ENCODE measurements at places on chromosomes 2 and 18. TPM values are rescaled to one million over a fixed set of nuclear protein-coding genes. Genes with fewer than 3 reads are reported as not detected.

GRCh38 chr18:79753391-79753851, 44.3 kb upstream of the KCNG2 start:
- no peak for DNase-seq

DNA sequence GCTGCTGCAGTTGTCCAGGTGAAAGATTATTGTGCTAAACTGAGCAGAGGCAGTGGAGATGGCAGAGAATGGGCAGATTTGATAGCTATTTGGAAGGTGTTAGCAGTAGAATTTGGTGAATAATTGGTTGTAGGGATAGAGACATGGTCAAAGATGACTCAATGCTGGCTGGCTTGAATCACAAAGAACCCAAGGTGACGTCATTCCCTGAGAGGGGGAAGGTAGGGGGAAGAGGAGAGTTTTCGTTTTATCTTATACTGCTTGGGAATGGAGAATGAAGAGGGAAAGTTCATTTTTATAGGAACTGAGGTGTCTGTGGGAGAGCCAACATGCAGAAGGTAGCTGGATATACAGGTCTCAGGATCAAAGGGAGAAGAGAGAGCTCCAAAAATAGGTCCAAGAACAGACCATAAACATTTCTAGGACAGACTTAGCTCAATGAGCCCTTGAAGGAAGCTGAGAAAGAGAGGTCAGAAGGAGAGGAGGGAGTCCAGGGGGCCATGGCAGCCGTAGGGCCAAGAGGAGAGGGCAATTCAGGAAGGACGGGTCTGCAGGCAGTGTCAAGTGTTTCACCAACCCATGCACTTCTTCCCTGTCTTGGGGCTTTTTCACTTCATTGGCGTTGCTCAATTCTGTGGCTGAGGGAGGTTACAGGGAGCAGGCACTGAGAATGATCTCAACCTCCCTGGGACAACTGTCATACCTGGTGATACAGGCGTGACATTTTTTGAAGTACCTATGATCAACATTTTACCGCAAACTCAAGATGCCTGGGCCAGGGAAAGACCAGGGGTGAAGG, 281.3 kb downstream of the TDRD15 start:
- DNase-seq = no peak

The PDCD1 gene
- total RNA-seq = 0.15 TPM

The ANKRD29 gene
- 7.1 TPM for total RNA-seq

The NRBP1 gene
- total RNA-seq = 117 TPM

- DNase-seq = peak; percentile 27
Measured at GRCh38 chr18:36589857-36590543, 238.8 kb downstream of the TPGS2 start.

DNA sequence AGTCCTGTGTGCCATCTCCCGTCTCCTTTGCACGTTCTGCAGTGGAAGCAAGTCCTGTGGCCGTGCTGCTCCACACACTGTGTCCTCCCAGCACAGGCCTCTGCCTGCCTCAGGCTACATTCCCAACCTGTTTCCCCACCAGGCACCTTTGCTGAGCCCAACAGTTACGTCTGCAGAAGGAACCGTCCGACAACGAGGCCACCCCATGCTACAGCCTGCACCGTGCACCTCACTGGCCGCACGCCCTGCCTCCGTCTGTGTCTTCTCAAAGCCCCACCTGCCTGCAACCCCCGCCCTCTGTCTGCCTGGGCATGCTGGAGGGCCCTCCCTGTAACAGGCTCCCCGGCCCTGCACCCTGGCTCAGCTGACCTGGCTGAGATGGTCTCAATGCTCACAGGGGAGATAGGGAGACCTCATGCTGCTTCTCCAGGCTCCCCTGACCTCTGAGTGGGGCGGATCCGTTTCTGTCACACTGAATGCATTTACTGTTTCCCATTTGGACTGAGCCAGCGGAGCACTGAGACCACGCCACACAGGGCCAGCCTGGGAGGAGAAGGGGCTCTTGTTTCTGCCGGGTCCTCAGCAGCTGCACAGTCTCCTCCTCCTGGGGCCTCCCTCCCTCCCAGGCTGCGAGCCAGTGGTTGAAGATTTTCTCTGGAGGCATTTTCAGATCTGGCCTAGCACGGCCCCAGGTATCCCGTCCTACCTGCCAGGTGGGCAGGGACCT, 109.1 kb upstream of the OTOS start:
- DNase-seq = no peak

DNA sequence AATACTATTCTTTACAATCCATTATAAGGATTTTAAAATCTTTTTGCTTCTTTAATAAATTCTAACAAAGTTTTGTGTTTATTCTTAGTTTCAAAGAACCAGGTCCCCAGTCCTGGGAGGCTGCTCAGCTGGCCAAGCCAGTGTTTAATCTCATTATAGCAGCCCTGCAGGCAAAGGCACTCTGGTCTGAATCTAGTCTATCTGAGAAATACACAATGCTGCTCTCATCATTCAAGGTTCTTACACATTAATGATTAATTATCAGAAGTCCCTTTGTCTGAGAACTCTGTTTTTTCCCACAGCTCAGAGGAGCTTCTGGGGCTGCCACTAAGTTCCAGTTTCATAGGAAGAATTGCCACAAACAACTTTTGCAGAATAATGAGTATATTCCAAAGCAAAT, 27.7 kb downstream of the KCTD18 start:
- peak; percentile 39 for DNase-seq

The GALM gene
- 3.1 TPM for total RNA-seq

The CFC1 gene
- not detected for total RNA-seq

DNA sequence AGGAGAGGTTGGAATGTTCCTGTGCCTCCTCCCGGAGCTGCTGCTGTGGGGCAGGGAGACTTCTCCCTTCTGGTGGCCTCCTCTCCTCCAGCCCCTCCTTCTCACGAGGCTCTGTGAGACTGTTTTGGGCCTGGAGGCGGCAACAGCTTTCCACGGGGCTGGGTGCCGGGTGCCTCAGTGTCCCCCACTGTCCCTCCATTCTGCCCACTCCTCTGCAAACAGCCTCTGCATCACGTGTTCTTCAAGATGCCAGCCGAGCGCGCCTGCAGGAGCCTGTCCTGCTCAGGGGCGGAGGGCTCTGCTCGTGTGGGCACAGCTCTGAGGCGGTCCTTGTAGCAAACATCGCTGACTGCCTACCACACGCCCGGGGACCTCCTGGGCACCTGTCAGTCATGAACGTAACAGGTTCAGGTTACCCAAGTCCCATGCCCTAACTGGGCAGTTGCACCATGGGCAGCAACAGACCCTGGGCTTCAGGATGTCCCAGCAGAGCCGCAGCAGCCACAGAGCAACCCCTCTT, 70.8 kb downstream of the RRM2 start:
- DNase-seq = no peak

DNA sequence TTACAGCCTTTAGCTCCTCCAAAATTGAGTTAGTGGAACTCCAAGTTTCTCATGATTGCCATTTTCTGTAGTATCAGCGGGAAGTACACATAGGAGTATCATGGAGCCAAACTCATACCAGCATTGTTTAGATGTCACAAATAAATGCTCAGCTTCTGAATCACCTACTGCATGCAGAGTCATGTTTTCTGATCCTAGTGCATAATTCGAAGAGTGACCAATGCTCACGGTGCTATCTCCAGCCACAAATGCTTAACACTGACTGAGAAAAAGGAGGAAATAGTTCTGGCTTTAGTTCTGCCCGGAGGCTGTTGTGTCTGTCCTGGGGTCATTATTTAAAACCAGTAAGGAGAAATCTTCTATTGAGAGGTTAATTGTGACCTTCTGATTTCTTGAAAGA, 45.4 kb upstream of the LRATD1 start:
- peak; percentile 35 for DNase-seq

DNA sequence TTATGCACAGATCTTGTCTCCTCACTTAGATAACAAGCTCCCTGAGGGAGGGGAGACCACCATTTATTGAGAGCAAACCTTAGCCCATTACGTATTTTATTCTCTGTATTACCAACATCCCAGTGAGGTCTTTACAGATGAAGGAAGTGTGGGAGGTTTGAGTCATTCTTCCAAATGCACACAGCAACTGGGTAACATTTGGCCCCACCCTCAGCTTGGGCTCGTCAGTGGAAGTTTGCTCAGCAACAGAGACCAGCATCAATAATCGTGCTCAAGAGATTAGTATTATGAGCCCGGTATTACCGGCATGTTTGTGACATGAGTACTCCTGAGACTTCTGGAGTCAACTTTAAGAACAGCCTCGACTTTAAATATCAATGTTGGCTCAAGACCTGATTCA, 168.6 kb downstream of the ETAA1 start:
- DNase-seq = peak; percentile 57

The C1QL2 gene
- not detected for total RNA-seq

DNA sequence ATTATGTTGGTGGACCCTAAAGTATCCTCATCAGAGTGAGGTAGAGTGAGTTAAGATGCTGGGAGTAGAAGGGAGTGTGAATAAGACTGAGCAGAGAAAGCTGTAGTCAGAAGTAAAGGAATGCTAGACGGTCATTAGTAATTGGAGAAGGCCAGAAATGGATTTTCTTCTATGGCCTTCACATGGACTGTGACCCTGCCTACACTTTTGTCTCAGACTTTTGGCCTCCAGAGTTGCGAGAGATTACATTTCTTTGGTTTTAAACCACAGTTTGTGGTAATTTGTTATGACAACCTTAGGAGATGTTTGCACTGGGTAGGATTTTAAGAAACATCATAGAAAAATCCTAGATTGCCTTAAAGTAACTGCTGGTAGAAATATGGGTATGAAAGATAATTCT, 1267.7 kb upstream of the TMEFF2 start:
- DNase-seq = no peak

- DNase-seq = no peak
Measured at GRCh38 chr2:29009711-29010677, 28.9 kb downstream of the TOGARAM2 start.

The TUBB8B gene
- not detected for total RNA-seq

GRCh38 chr2:180893752-180894151, 86.7 kb upstream of the UBE2E3 start:
- DNase-seq = no peak

The OSBPL1A gene
- 21.2 TPM for total RNA-seq

DNA sequence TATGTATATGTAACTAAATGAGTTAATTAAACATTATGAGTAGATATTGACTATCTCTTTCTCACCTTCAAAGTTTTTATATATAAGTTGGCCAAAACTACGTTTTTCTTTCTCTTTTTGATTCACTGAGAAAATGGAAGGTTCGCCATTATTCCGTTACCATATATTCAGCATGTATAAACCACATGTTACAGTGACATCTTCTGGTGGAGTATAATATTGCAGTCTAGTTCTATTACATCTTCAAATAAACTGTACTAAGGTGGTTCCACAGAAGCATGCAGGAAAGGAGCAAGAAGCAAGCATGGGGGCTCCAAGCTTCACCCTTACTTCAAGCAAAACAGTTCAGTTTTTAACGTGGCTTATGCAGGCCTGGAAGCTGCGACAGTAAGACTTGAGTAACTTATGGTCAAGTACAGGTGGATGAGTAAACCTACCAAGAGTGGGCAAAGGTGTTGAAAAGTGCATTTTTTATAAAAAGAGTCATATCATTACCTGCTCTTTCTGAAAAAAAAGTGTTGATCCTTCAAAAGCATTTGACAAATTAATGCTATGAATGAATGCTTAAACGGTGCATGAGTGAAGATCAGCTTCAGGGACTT, 129.8 kb upstream of the RAB6C start:
- peak; percentile 79 for DNase-seq

The EFHD1 gene
- 26.9 TPM for total RNA-seq

The TMEM163 gene
- 6.7 TPM for total RNA-seq

The GALR1 gene
- total RNA-seq = not detected

The SEH1L gene
- 66.8 TPM for total RNA-seq

The RIT2 gene
- total RNA-seq = not detected

GRCh38 chr18:40108596-40108995, 1846.4 kb upstream of the PIK3C3 start:
- DNase-seq = no peak

DNA sequence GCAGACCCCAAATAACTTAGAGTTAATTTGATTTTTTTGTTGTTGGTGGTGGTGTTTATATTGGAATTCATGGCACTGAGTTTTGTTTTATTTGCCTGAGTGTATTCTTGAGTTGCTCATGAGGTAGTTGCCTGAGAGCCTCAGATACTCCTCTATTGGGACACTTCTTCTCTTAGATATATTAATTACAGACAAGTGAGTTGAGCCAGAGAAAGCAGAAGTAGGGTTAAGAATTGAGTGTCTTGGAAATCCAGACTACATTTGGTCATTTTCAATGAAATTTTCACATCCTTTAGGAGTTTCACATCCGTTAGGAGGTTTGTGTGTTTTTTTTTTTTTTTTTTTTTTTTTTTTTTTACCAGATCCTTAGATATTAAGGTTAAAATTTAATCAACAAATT, 29.0 kb downstream of the FMNL2 start:
- no peak for DNase-seq

DNA sequence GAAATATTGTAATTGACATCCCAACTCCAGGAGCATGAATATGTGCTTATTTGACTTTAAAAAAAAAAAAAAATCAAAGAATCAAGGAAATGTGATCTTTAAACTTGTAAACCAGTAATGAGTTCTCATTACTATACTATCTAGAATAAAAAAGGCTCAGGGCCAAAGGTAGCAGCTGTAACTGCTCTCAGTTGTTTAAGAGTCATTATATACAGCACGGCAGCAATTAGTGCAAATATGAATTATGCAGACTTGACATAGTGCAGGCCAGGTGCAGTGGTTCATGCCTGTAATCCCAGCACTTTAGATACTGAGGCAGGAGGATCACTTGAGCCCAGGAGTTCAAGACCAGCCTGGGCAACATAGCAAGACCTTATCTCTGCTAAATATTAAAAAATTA, 125.7 kb upstream of the TTC39C start:
- DNase-seq = no peak

GRCh38 chr2:50929661-50930060, 102.3 kb downstream of the NRXN1 start:
- DNase-seq = no peak

The ARHGAP15 gene
- not detected for total RNA-seq

The PLB1 gene
- total RNA-seq = 1.2 TPM

The GCA gene
- total RNA-seq = 52.9 TPM

The NABP1 gene
- total RNA-seq = 123 TPM

- DNase-seq = no peak
Measured at GRCh38 chr2:8096484-8096883, 585.4 kb upstream of the ID2 start.

DNA sequence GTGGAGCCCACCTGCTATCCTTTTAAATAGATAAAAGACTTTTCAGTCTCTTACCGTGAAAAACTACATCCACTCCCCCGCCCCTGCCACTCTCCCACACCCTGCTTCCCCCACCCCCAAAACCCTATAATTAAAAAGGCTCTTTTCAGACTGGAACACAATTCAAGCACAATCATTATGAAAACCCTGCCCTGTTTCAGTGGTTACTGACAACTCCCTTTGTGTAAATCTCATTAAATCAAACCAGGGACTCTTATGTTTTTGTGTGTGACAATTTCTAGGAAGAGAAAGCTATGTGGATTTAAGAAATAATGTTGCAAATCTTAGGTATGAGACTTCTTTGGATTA, 21.0 kb upstream of the ZNF532 start:
- DNase-seq = no peak

DNA sequence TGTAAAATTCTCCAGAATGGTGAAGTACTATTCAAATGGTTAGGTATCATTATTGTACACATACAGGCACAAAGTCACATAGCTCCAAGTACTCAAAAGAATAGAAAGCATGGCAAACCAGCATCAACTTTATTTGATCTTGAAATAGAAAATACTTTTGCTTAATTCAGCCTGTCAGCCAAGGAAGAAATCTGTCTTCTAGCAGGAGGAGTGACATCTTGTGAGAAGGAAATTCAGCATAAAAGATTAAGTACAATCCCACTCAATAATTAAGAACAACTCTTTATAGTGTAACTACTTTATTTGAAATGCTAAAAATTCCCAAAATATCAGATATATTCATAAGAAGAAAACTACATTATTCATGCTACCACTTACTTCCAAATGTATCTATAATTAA, 15.8 kb downstream of the DNAJC27 start:
- DNase-seq = no peak

GRCh38 chr2:143294068-143294467, 164.8 kb downstream of the ARHGAP15 start:
- DNase-seq = peak; percentile 80

Measured in renal cortical epithelial cell (primary cell).